ENCODE measurements at places on chromosomes 4 and X. TPM values are rescaled to one million over a fixed set of nuclear protein-coding genes. Genes with fewer than 3 reads are reported as not detected.

Gene MAGEC2
- not detected for total RNA-seq

- no peaks in the 10 kb centered on the region for H3K36me3 ChIP-seq
- H3K4me1 ChIP-seq = no peaks in the 10 kb centered on the region
- H3K4me3 ChIP-seq = no peak overlapping the region
- H3K27me3 ChIP-seq = no peaks in the 10 kb centered on the region
- DNase-seq = no peak
Measured at GRCh38 chrX:45959567-45959966, 585.7 kb downstream of the ZNF674 start.

Gene RHOXF1
- total RNA-seq = 0.50 TPM

GRCh38 chr4:70915874-70916559 lies 13.8 kb downstream of the MOB1B start:
- H3K27me3 ChIP-seq = no peaks in the 10 kb centered on the region
- H3K4me3 ChIP-seq = no peak overlapping the region
- H3K36me3 ChIP-seq = peaks cover 3% of the 10 kb centered on the region
- no peaks in the 10 kb centered on the region for H3K4me1 ChIP-seq
- DNase-seq = no peak

DNA sequence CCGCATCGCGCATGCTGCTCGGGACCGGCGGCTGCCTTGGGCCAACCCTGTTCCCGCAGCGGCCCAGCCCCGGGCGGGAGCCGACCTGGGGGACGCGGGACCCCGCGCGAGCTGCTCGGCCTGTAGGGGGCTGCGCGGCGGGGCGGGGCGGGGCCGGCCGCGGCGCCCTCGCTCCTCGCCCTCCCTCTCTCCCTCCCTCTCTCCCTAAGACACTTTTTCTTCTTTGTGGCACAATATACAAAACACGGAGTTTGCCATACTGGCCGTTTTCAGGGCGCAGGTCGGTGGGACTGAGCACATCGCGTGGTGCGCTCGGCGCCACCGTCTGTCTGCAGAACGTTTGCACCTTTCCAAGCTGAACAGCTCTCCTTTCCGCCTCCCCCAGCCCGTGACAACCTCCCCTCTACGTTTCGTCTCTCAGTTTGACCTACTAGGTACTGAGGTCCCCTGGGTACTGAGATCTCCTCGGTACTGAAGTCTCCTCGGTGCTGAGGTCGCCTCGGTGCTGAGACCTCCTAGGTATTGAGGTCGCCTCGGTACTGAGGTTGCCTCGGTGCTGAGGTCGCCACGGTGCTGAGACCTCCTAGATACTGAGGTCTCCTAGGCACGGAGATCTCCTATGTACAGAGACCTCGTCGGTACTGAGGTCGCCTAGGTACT lies 261.1 kb upstream of the PLCXD1 start:
- H3K36me3 ChIP-seq = no peaks in the 10 kb centered on the region
- peak overlapping the region; percentile 16 for H3K4me3 ChIP-seq
- H3K4me1 ChIP-seq = peaks cover 3% of the 10 kb centered on the region
- H3K27me3 ChIP-seq = no peaks in the 10 kb centered on the region
- peak; percentile 1 for DNase-seq

Gene SERTM2
- 0.83 TPM for total RNA-seq

Gene STARD8
- 9.3 TPM for total RNA-seq

DNA sequence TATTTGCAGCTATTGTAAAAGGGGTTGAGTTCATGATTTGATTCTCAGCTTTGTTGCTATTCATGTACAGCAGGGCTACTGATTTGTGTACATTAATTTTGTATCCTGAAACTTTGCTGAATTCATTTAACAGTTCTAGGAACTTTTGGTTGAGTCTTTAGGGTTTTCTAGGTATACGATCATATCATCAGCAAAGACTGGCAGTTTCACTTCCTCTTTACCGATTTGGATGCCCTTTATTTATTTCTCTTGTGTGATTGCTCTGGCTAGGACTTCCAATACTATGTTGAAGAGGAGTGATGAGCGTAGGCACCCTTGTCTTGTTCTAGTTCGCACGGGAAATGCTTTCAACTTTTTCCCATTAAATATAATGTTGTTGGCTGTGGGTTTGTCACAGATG lies 48.1 kb downstream of the NPY1R start:
- H3K27me3 ChIP-seq = no peaks in the 10 kb centered on the region
- H3K27ac ChIP-seq = no peak overlapping the region
- DNase-seq = no peak
- no peaks in the 10 kb centered on the region for H3K36me3 ChIP-seq
- no peaks in the 10 kb centered on the region for H3K4me1 ChIP-seq

Gene SPOCK3
- 21.3 TPM for total RNA-seq

GRCh38 chr4:6222761-6223292 lies 22.5 kb upstream of the JAKMIP1 start:
- H3K27ac ChIP-seq = no peak overlapping the region
- H3K36me3 ChIP-seq = no peaks in the 10 kb centered on the region
- peaks cover 18% of the 10 kb centered on the region for H3K27me3 ChIP-seq
- DNase-seq = no peak
- peaks cover 24% of the 10 kb centered on the region for H3K4me1 ChIP-seq
- no peak overlapping the region for H3K4me3 ChIP-seq

Gene PNMA5
- 1.5 TPM for total RNA-seq

- H3K4me1 ChIP-seq = peaks cover 15% of the 10 kb centered on the region
- peak overlapping the region; percentile 87 for H3K4me3 ChIP-seq
- no peaks in the 10 kb centered on the region for H3K27me3 ChIP-seq
- H3K27ac ChIP-seq = peak overlapping the region; percentile 71
Measured at GRCh38 chr4:89836031-89836745, 773 bp downstream of the SNCA start.
